ENCODE measurements at places on chromosomes 1 and 21.

- DNase-seq, result no peak
Measured at GRCh38 chr1:94186946-94187345, 50.4 kb downstream of the ARHGAP29 start.

GRCh38 chr1:66302815-66303214 is 231.1 kb upstream of the SGIP1 start:
- no peak for DNase-seq

DNA sequence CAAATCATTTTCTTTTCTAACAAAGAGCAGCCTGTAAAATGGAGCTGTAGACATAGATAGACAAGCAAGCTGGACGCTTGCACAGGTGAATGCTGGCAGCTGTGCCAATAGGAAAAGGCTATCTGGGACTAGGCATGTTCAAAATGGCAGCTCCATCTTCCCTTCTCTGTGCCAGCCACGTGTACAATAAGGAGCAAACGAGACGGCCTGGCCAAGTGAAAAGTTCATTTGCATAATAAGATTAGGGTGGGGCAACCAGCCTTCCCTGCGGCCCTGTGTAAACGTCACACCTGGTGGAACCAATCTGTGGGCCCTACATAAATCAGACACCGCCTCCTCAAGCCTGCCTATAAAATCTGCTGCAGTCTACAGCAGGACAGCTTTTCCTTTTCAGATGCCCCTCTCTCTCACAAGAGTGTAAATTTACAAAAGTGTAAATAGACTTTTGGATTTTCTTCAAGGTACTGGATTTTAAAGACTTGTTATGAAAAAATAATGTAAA is 16.6 kb upstream of the EDEM3 start:
- DNase-seq, result no peak

DNA sequence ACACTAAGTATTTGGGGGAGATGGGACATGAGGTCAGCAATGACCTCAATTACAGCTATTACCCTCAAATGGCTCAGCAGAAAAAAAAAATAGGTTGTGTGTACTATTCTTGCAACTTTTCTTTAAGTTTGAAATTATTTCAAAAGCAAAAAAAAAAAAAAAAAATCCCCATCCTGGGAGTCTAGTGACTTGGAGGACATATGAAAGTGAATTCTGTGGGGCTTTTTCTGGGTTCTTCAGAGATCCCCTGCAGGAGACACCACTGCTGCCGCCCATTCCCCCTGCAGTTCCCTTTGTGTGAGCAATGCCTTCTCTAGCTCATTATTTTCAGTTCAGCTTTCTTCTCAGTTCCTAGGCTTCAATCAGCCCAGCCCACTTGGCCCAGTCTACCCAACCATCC is 16.7 kb downstream of the HSD11B1 start:
- DNase-seq, result no peak

DNA sequence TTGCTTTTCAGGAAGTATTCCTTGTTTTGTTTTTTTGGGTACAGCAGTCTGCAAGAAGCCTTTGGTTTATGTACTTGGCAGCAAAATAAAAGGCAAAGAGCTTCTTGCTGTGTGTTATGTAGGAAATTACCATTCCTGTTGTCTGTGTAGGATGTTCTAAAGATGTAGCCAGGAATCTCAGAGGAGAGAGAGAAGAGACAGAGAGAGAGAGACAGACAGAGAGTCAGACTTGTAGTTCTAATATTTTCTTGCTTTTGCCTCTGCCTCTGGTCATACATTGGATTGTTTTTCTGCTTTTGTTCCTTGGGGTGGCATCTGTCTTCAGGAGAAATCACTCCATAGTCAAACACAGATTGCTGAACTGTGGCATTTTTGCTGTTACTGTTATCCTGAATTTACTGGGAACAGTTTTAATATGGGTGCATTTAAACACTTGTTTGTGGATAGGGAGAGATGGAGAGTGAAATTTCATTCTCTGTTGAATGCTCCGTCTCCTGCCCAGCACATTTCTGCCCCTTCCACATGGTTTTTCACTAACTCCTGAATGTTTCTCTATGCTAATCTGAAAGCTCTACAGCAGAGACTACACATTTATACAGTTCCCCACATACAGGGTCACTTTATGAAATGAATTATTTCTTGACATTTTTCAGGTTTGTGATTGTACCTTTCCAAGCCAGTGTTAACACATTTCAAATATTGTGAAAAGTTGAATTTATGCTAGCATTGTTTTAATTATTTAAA is 49.8 kb downstream of the POU2F1 start:
- no peak for DNase-seq

DNA sequence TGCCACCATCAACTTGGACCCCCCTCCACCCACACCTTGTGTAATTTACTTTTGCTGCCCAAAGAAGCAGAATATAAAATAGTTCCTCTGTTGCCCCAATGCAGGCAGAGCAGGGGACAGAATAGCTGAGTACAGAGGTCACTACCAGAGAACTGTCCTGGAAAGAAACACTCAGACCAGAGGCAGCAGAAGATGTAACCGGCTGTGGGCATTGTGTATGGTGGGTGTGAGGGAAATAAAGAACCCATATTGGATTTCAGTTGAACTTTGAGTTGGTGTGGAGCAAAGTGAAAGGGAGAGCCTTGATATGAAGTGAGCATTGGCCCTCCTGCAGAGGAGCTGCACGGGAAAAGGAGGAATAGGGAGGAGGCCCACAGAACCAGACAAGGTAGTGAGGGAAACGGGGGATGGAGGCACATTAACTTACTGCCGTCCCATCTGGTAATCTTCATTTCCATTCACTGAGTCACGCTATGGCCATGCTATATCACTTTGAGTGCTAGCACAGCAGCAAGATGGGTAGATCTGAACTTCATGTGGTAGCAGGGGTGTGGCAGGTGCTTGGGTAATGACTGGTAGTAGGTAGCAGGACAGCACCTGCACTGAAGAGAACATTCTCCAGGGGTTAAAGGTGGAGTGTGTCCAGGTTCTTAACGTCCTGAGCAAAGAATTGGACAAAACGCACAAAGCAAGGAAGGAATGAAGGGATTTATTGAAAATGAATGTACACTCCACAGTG is 56.3 kb upstream of the FBXO28 start:
- no peak for DNase-seq

GRCh38 chr1:147768582-147768981 is 8.2 kb upstream of the GJA5 start:
- no peak for DNase-seq

DNA sequence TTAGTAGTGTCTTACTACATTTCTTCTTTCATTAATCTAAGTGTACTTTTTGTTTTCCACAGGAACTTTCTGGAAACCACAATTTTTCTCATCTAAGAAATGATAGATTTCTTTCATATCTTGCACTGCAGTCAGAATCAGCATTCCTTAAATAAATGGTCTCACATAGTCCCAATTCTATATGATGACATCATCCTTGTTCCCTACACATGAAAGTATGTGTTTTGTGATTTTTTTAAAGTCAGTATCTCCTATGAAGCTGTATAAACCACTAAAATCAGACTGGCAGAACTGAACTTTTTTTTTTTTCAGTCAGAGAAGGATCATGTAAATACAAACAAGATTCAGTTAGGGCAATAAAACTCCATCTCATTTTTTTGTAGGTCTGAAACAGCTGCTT is 742.6 kb upstream of the CXADR start:
- DNase-seq, result no peak

DNA sequence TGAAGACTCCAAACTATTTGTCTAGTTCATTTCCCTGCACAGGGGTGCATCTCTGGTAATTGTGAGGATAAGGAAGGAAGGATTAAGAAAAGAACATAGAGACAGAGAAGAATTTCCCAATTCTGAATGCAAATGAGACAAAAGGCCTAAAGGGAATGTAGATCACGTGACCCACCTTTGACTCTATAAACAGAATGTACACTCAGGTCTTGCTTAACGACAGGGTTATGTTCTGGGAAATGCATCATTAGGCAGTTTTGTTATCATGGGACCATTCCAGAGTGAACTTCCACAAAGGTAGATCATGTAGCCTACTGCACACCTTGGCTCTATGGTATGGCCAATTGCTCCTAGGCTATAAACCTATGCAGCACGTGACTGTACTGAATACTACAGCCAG is 252.3 kb upstream of the ZP4 start:
- no peak for DNase-seq

DNA sequence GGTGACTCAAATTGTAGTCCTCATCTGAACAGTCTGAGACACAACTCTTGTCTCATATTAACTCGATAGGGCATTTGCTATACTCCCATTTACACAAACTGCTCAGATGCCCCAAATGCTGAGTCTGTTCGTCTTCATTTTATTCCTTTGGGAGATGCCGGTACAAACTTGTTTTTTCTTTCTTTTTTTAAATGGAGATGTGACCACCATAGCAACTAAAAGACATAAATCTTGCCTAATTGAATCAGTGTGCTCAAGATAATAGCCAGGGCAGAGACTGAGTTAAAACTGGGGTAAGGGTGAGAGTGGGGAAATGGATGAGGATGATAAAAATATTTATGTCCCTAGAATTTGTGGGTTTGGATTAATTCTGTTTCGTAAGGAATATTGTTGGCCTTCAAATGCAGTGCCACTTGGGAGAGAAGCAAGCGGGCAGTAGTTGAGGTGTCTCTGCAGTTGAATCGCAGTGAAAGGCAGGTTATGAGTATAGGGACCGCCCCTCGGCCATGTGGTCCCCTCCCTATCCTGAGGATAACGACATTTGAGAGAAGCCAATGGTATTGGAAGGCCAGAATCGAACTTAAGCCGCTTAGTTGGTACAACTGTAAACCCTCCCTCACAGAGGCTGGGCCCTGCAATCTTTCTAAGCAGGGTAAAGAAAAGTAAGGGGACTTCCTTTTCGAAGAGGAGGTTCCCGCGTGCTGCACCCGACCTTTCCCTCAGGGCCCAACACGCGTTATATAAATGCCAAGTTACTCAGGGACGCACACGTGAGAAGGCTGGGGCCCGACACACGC is 859 bp upstream of the LRRC8B start:
- peak; percentile 10 for DNase-seq

DNA sequence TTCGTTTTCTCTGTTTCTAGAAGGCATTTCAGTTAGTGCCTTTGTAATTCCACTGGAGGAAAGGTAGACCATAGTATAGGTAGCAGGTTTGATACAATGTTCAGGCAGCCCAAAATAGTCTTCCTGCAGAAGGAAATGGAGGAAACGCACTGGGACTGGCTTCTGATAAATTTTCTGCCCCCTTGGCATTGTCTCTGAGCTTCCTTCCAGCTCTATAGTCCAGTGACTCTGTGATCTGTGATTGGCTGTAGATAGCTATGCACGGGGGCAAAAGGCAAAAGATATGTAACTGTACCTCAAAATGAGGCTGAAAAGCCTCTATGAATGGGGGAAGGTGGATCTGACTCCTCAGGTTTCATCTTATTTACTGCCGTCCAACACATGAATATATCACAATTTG is 5.8 kb upstream of the MAGOH start:
- no peak for DNase-seq

DNA sequence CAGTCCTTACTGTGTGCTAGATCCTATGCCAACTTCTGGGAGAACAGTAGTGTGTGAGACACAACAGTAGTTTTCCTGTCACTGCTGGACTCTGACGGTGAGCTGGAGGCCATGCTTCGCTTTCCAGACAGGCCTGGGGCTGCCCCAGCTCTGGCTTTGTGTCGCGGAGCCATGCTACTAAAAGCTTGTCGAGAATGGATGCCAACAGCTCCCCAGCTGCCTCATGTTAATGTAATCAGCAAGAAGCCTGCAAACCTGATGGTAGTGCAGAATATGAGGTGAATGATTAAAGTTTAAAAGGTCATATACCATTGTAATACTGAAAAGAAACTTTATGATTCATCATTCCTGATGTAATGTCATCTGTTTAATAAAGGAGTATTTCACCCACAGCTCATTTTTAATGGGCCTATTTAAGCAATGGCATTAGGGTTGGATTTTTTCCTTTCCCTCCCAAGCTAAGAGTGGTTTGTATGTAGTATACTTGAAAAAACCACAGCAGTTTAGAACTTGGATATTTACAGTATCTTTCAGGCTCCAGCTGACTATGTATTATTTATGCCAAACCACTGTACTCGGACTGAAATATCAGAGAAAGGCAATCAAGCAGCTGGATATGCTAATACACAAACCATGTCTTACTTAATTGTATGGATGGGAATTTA is 343.0 kb downstream of the NUF2 start:
- no peak for DNase-seq

GRCh38 chr1:12229835-12230548 is at the start of gene VPS13D:
Gene VPS13D (plus strand): TSS chr1:12230030. CDS start chr1:12234267, 4,237 bp downstream.
- peak; percentile 67 for DNase-seq

GRCh38 chr1:75079538-75080290 is 54.5 kb upstream of the LHX8 start:
- DNase-seq, result no peak

- no peak for DNase-seq
Measured at GRCh38 chr21:44692798-44693512, 4.0 kb upstream of the KRTAP10-12 start.

- DNase-seq, result peak; percentile 77
Measured at GRCh38 chr21:32414579-32415358, 2.3 kb downstream of the EVA1C start.

DNA sequence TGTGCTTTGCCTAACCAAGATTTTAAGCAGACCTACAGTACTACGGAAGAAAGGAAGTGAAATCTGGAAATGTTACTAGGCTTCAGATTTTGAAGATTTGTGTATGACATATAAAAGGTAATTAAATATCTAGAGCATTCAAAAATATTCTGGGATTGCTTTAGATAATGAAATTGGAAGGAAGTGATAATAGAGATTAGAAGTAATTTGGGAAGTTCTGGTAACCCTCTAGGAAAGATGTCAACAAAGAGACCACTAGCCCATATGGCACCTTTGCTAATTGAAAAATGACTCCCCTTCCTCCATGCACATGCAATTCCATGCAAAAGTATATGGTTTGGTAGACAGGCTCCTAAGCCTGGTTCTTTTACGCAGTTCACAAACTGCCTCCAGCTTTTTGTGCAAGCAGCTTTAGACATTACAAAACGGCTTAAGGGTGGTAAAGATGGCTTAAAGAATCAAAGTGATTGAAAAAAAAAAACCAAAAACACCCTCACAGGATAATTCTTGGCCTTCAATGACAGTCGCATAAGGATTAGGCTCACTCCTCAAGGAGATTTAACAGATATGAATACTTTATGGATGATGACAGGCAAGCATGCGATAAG is 81.8 kb downstream of the LRRC7 start:
- no peak for DNase-seq

DNA sequence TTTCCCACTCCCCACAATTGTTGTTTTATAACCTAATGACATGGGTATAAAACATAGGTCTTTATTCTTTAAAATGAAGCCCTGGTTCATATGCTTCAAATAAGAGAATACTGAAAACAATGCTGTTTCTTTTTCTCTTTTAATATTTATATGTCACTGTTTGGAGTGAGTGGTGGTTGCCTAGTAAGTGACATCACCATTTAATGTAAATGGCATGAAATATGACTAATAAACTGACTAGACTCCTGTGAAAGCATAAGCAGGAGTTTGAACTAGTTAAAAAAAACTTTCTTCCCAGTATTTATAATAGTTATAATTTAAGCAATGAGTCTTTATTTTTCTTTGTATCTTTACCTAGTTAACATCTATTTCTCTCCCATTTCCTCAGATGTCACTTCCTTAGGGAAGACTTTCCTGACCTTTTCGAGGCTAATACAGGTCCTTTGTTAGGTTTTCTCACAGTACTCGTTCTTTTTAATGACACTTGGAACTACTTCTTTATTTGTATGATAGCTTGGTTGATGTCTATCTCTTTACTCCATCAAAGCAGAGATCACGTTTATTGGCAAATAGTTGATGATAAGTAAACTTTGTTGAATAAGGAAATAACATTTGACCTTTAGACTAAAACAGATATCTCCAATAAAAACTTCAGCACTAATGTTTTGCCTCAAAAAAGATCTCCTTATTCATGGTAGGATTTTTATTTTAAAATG is 105.4 kb upstream of the PDC start:
- DNase-seq, result no peak
